ENCODE measurements at places on chromosomes 3 and 15.
A peak's percentile ranks its signal among the peaks of the same experiment; 100 is the strongest.

DNA sequence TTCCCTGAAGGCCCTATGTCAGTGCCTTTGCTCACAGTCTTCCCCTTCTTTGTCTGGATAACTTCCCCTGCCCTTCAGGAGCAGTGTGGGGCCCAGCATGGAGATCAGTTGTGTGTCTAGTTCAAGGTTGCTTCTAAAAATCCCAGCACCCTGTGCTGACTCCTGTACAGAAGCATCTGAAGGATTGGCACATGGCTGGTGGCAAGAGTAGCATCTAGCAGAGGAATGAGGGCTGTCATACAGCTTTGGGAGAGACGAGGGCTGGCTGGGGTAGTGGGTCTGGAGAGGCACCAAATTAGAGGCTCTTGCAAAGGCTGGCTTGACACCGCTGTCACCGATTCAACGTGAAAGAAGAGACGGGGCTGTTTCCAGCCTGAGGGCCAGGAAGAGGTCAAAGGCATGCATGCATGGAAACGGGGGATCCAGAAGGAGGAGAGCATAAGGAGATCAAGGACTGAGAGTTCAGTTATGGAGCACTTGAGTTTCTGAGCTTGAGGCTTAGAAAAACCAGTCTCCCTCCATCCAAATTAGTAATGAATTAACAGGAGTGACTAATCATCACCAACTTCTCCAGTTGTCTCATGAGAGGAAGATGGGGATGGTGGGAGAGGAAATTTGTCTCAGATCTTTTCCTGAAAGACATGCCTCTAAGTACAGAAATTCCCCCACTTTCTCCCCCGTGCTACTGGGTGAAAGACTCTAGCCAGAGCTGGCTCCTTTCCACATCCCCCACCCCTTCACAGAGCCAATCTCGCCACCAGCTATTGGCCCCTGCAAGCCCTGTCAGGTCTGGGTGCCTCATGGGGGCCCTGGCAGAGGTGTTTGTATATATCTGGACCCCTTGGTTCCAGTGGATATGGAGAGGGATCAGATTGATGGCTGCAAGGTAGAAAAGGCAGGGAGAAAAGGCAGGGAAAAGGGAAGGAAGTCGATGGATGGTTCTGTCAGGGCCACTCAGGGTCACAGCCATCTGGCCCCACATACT lies 45.9 kb downstream of the SLCO2A1 start:
- DNase-seq: no peak

GRCh38 chr3:62604751-62605351 lies 231.5 kb upstream of the FEZF2 start:
- no peak for DNase-seq

DNA sequence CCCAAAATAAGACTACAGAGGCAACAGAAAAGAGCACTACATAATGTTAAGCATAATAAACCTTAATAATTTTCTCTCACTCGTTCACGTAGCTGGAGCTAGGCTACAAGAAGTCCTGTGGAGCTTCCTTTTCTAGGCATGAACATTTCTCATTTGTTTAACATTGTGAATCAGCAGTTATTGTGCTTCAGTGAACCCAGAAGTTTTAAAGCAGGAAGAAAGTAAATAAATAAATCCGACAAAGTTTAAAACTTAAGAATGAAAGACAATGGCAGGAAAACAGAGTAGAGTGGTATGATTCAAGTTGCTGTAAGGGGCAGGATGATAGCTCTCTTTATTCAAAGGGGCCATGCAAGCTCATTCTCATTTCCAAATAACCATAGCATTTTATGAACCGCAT lies 191.8 kb downstream of the LSAMP start:
- DNase-seq: no peak

- DNase-seq: no peak
Observed at GRCh38 chr3:120182613-120183511, 88.6 kb upstream of the GSK3B start.

DNA sequence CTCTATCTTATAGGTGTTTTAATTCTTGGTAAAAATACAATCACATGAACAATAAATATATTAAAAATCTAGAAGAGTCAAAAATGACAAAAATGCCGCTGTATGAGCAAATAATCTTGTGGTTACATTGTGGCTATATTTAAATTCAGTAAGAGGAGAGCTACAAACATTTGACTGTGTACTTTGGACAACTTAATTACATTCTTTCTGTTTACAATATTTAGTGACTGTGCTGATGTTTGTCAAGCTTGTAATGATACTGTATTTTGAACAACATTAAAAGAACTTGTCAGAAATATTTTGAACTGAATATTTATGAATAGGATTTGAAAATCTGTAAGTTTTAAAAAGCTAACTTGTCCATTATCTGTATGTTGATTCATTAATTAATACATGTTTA lies 598.3 kb downstream of the SI start:
- DNase-seq: no peak

- DNase-seq: no peak
Observed at GRCh38 chr15:59244337-59244736, 37.7 kb downstream of the LDHAL6B start.

GRCh38 chr3:15033103-15033502 lies 32.0 kb downstream of the MRPS25 start:
- DNase-seq: no peak

DNA sequence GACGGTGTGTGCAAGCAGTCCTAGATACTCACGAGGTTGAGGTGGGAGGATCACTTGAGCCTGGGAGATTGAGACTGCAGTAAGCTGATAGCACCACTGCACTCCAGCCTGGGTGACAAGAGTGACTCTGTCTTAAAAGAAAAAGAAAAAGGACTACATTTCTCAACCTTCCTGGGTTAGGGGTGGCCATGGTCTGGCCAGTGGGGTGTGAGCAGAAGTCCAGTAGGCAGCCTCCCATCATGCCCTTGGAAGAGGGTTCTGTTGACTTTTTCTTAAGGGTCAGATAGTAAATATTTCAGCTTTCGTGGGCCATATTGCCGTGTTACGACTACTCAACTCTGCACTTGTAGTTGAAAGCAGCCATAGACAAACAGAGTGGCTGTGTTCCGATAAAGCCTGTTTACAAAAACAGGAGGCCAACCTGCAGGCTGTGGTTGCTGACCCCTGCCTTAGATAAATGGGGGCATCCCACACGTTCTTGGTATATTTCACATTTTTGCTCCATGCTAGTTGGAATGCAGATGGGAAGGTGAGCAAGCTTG lies 31.0 kb upstream of the PDE8A start:
- no peak for DNase-seq

- no peak for DNase-seq
Observed at GRCh38 chr15:23877502-23878412, 190.7 kb upstream of the NDN start.

GRCh38 chr3:14767245-14768051 lies 51.3 kb upstream of the FGD5 start:
- DNase-seq: no peak

GRCh38 chr15:69305204-69305931 lies 6.7 kb downstream of the PAQR5 start:
- DNase-seq: no peak

DNA sequence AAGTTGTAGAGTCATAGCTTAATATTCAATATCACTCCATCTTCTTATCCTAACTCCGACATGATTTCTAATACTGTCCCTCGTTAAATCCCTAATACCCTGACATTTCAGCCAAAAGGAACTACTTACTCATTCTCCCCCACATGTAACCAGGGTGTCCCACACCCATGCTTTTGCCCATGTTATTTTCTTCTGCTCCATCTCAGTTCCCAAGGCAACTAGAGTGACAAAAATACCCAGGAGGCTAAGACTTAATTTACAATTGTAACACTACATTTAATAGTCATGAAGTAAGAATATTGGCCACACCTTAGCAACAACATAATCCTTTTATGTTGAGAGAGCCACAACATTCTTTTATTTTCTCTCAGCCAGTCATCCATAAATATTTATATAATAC lies 248.5 kb upstream of the TGFBR2 start:
- no peak for DNase-seq

- no peak for DNase-seq
Observed at GRCh38 chr3:61381745-61382392, 130.6 kb upstream of the FHIT start.

DNA sequence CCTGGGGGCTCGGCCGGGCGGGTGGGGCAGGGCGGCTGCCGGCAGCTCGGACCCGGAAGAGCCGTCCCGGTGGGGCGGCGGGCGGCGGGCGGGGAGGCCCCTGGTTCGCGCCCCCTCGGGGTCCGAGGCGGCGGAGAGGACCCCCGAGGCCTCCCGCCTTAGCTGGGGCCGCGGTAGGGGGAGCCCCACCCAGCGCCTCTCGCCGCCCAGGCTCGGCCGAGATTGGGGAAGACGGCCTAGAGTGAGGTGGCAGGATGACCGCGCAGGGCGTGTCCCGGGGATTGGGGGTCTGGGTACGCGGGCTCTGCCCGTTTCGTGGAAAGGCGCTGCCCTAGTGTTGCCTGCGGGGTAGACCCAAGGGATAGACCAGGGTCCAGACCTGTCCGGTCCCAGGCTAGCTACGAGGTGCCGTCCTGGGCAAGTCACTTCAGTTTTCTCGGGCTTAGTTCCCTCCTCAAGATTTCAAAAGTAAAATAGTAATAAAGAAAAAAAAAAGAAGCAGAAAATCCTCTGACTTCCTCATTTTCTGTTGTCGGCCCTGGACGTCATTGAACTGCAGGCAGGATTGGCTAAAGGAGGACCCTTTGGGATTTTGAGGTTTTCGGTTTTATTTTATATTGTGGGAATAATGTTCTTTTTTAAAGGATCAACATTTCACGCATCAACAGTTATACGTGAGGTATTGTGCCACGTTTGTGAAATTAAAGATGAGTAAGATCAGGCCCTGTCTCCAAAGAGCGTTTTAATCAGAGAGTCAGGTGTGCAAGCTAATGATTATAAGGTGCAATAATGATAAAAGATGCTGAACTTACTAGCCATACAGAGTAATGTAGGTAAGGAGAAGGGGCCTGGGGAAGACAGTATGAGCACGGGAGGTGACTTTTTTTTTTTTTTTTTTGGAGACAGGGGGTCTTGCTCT lies 679 bp downstream of the IQGAP1 start:
- DNase-seq: peak; percentile 22

DNA sequence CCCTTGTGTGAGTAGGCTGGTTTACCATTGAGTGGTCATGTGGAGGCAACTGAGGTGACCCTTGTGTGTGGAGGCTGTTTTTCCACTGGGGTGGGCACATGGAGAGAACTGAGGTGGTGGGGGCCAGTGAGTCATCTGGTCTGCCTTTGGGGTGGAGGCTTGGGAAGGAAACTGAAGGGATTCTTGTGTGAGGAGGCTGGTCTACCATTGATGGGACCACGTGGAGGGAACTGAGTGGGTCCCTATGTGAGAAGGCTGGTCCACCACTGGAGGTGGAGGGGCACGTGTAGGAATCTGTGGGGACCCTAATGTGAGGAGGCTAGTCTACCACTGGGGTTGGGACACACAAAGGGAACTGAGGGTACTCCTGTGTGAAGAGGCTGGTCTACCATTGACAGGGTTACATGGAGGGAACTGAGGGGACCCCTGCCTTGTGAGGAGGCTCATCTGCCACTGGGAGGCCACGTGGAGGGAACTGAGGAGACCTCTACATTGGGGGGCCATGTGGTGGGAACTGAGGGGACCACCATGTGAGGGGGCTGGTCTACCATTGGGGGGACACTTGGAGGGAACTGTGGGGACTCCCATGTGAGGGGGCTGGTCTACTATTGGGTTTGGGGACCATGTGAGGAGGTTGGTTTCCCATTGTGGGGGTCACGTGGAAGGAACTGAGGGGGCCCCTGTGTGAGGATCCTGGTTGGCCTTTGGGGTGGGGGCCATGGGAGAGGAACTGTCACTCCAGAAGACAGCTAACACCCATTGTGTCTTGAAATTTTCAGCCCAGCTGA lies 164.5 kb downstream of the WNT7A start:
- DNase-seq: no peak

- DNase-seq: no peak
Observed at GRCh38 chr15:55343168-55343567, 24.1 kb downstream of the PIGB start.

DNA sequence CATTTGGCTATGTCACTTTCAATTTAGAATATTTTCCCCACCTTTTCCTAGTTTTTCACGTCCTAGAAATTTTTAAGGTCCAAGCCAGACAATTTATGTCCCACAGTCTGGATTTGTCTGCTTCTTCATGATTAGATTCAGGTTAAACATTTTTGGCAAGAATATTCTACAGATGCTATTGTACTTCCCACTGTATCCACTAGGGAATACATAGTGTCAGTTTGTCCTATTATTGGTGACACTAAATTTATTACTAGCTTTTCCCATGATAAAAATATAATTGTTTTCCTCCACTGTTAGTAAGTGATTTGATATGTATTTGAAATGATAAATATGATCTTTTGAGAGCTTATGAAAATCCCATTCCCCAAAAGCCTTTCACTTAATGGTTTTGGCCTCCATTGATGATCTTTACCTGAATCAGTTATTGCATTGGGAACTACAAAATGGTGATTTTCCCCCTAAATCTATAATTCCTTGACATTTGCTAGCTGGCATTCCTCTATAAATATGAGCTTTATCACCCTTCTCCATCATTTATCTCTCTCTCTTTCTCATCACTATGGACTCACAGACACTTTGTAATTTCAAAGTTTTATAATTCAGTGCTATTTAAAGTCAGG lies 8.3 kb downstream of the ARL14 start:
- DNase-seq: no peak

GRCh38 chr15:90931828-90932659 lies at the start of gene HDDC3:
HDDC3 (minus strand) TSS chr15:90932549; CDS start chr15:90932540, 9 bp downstream.
- peak; percentile 82 for DNase-seq

- DNase-seq: no peak
Observed at GRCh38 chr3:193710286-193711165, 117.5 kb downstream of the OPA1 start.

DNA sequence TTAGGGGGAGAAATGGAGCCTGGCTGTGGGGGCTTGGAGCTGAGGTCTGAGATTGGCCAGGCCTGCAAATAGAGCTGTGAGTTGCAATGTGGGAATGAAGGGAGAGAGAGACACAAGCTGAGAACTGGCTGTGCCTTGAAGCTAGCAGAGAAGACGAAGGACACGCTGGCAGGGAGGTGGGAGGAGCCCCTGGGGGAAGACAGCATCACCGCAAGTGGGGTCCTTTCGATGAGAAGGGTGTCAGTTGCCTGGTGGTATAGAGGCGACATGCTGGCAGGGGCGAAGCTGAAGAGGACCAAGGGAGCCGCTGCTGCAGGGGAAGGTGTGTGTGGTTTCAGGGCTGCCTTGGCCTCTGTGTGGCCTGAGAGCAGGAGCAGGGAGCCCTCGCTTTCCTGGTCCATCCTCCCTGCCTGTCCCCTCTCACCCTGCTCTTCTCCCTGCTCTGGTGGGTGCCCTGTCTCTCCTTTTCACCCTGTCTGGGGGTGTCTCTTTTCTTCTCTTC lies 5.5 kb downstream of the RHCG start:
- no peak for DNase-seq

- no peak for DNase-seq
Observed at GRCh38 chr3:37824954-37825328, 36.7 kb upstream of the CTDSPL start.

DNA sequence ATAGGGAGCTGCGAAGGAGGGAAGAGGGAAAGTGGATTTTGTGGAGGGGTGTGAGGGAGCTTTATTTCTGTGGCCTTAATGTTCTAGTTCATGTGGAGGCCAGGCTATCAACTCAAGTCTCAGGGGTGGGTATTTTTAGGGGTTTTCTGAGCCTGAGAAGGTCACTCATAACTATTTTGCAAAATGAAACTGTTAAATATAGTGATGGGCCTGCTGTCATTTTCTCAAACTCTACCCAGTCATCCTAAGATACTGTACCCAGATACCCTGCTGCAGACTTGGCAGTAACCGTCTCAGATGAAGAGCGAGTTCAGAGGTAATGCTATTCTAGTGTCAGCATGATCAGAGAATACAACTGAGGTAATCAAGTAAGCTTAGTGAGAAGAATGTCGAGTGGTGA lies 545.0 kb upstream of the TBL1XR1 start:
- DNase-seq: no peak

- no peak for DNase-seq
Observed at GRCh38 chr3:39435006-39435748, 28.7 kb downstream of the RPSA start.

GRCh38 chr3:100057716-100058575 lies 56.4 kb downstream of the FILIP1L start:
- no peak for DNase-seq

Data from stimulated activated CD8-positive, alpha-beta memory T cell treated with anti-CD3 and anti-CD28 coated beads, Interleukin-2, amount 100 ng/mL, for 1 hour (primary cell).